NCI-H1436 treated with DMSO at 0.1 percent for 48 hours (cell line): ENCODE measurements at places on chromosomes 12 and 14.

DNA sequence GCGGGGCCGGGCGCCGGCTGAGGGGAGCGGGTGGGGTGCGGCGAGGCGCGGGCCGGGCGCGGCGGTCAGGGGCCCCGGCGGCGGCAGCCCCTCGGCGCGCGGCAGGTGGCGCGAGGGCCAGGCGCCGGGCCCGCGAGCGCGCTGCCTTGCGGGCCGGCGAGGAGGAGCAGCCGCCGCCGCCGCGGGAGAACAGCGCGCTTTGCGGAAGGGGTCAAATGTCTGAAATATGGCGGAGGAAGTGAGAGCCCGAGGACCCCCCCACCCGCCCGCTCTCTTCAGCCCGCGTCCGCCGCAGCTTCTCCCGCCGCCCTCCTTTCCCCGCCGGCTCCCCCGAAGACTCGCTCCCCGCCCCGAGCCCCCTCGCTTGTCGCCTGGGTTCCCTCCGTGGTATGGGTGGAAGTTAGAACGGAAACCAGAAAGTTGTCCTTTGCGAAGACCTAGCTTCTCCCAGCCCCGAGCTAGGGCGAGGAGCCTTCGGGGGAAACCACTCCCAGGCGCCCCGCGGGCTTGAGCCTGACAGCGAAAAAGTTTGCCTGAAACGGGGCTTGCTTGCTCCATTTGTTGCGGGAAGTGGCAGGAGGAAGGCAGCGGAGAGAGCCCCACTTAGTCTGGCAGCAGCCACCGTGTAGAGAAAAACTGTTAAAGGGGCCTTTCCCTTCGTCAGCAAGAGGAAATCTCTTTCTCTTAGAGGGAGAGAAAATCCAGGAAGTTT, 551 bp downstream of the RAP1B start:
- no peak for DNase-seq

- DNase-seq: no peak
These were observed 42.2 kb upstream of the FAM181A start for GRCh38 chr14:93884950-93885349.

DNA sequence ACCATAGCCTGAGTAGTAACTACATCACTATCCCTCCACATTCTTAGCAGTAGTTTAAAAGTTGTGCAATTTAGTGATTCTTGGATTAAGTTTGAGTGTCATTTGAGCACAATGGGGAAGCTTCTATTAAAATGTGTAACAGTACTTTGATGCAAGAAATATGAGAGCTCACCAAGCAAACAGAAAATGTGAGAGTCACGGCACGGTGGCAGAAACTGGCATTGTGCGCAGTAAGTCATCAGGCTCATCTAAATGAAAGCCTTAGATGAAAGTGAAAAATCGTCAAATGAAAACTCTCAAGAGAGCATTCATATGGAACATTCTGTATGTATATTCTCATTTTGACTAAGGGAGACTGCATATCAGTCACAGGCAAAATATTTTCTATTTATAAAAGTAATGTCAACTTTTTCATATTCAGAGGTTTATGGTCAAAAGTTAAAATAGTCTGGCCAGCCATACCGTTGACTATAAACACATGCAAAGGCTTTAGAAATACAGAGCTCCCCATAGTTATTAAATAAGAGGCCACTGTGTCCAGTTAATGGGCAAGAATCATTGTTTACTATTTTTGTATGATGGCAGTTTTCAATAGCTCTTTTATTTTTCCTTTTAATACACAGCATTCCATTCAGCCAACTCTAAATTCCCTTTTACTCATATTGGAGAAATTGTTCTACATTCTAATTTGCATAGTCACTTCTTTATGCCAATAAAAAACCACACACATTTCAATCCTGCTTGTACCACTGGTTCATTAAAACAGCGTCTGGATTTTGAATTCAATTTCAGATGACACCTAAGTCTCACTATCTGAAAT, 167.9 kb downstream of the PRKD1 start:
- no peak for DNase-seq

GRCh38 chr14:89965839-89966238, 10.1 kb downstream of the TDP1 start:
- DNase-seq: no peak

DNA sequence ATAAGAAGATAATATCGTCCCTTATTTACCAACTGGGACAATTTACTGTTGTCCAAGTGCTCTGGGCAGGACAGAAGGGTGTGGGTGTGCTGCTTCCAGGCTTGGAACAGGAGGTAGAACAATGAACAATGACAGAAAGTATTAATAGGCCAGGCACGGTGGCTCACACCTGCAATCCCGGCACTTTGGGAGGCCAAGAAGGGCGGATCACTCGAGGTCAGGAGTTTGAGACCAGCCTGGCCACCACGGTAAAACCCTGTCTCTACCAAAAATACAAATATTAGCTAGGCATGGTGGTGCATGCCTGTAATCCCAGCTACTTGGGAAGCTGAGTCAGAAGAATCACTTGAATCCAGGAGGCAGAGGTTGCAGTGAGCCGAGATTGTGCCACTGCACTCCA, 2.5 kb downstream of the IFI27 start:
- no peak for DNase-seq

GRCh38 chr12:94379479-94380113, 80.1 kb downstream of the CEP83 start:
- DNase-seq: no peak

DNA sequence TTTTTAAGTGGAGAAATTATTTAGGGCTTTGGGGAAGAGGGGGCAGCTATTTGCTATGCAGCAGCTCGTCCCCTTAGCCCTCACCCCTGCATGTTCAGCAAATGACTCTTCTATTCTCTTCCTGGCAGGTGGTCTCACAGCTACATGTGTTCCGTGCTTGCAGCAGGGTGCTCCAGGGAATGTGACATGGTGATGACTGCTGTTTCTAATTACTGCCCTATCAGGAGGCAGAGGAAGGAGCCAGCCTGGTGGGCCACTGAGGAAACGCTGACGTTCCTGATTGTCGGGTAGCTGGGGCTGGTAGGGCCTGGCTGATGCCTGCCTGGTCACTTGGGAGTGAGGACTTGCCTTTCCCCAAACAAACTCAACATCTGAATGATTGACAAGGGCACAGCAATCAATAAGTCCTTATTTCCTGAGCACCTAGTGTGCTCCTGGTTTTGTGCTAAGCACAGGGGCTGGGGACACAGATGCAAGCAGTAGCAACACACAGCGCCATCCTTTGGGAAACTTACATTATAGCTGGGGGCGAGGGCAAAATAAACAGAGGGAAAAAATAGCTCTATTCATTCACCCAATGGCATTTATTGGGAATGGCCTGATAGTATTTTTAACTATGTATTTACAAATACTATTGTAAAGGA, 377.8 kb downstream of the FUT8 start:
- DNase-seq: no peak

GRCh38 chr14:25400607-25401206, 350.8 kb upstream of the STXBP6 start:
- DNase-seq: no peak

DNA sequence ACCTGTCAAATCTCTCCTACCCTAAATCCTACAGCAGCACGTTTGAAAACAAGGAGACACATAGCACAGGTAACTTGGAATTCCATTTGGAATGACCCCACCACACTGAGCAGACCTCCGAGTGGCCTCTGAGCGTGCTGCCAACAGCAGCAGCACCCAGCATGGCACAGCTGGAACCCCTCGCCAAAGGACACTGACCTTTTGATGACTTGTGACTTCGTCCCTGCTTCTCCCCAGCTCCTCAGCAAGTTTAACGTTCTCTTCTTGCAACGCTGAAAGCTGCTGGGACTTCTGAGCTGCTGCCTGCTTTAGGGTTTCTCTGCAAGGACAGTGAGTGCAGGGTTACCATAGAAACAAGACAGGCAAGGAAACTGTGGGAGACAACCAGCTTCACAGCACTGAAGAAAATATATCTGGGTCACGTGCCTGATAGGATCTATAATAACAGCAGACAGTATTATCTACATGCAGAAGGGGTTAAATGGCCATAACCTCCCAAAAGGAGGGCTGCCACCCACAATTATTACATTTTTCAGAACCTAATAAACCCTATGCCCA, 43.3 kb upstream of the VPS33A start:
- DNase-seq: no peak

- DNase-seq: no peak
These were observed 63.2 kb upstream of the SLC24A4 start for GRCh38 chr14:92259613-92260357.

GRCh38 chr14:84694161-84694560, 835.8 kb upstream of the FLRT2 start:
- no peak for DNase-seq

- no peak for DNase-seq
These were observed 269.1 kb downstream of the NAV3 start for GRCh38 chr12:78099806-78100205.

- no peak for DNase-seq
These were observed 240.9 kb upstream of the DIO3 start for GRCh38 chr14:101320396-101320795.

- no peak for DNase-seq
These were observed 35.9 kb downstream of the SLC8B1 start for GRCh38 chr12:113298861-113299545.

DNA sequence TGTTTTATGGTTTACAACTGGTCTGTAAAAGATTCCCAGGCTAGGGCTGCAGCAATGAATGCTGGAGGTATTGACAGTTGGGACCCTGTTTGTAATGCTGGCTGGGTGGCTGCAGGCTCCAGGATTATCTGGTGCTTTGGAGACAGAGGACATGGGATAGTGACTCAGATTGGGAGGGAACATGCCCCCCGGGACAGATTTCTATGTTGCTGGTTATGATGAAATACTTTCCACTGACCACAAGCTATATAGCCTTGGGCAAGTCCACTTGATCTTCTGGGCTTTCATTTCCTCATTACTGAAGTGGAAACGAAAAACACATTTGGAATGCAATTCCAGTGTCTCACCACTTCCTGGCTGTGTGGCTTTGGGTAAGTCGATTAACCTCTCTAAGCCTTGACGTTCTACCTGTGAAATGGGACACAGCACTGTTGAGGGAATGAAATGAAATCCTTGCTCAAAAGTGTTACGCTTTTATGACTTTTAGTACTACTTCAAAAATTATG, 6.3 kb upstream of the TPCN1 start:
- no peak for DNase-seq

DNA sequence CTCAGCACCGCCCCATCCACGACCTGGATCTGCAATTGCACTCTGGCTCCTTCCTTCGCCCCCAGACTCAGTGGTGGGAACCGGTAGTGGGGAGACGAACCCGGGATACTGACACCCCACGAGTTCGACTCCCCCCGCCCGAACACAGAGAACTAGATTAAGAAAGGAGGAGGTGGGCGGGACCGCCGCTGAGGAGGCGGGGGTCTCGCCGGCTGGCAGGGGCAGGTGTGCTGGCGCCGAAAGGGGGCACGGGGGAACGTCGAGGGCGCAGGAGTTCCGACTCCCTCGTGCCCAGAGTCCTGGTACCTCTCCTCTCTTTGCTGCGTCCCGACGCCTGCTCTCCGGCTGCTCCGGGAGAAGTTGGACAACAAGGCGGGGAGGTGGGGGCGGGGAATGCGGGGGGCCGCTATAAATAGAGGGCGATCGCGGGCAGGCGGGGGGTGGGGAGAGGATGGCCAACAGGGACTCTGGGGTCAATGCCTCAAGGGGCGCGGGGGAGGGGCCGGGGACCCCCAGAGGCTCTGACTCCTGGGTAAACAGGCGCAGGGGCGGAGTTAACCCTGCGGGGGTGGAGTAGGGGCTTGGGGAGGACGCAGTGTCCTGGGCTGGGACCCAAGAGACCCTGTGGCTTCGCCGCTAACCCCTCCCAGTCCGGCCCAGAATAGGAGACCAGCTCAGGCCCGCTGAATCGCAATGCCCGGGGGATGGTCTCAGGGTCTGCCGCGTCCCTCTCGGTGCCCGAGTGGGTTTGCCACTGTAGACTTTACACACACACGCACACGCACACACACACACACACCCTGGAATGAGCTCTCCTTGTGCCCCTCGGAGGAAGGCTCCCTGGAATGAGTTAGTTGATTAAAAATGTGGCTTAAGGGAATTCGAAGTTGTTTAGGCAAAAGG, 761 bp upstream of the NDRG2 start:
- no peak for DNase-seq

- no peak for DNase-seq
These were observed 13.5 kb downstream of the DHRS7 start for GRCh38 chr14:60151715-60152114.
